ENCODE measurements at places on chromosomes 11 and 22.

DNA sequence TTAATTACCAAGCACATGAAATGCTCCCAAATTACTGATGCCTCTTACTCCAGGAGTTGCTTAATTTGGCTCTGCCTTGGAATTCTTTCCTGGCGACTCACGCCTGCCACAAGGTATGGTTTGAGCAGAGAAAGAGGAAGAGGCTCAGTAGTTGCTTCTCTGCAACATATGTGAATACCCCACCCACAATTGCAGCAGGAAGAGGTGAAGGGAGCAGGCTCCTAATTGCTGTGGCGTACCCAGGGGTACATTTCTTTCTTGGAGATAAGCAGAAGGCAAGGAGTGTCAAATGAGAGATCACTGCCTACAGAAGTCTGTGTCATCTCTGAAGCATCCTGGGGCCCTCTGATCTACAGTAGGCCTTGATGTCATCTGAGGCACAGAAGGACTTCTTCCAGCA is 10.6 kb upstream of the NNMT start:
- DNase-seq = no peak

DNA sequence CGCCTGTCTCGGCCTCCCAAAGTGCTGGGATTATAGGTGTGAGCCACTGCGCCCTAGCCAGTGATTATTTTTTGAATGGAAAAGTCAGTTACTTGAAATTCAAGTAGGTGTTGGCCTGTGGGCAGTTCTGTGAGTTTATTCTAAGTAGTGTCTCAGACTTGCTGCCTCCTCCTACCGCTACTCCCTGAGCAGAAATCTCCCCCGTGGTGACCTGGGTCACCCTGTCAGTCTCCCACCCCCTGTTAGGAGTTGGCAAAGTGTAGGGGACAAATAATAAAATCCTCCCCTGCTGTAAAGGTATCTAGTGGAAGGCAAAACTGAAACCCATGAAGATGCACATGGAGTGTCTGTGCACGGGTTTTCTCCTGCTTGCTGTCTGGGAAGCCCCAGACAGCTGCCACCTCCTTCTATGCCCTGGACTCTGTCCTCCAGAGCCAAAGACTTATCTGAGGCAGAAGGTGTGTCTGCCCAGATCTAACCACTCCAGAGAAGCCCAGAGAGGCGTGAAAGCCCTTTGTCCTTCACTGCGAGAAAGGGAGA is 26.3 kb downstream of the SNAP29 start:
- DNase-seq = no peak

DNA sequence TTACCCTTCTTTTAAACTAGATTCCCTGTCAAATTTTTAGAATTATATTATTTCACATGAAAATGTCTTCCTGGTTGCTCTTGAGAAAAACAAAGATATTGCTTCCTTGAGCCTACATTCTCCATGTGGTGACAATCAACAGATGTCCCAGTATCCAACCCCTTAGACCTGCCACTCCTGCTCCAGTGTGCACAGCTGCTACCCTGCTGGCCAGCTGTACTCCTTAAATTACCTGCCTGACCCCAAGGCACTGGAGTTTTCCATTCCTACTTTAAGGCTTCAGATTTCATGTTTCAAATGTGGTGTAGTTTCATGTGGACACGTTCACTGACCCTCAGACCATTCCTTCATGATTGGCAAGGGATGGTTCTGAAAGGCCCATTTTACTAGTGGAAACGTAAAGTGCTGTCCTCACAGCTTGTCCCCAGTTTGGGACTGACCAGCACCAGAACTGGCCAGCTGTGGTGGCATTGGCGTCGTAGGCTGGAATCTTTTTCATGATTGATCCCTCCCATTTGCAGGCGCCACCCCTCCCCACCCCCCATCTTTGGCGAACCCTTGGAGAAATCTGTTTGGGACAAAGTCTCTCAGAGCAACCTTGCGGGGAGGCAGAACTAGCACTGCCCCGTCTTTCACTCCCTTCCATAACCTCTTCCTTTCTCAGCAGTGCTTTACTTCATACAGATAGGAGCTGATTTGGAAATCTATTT is 123.5 kb downstream of the DBX1 start:
- no peak for DNase-seq

DNA sequence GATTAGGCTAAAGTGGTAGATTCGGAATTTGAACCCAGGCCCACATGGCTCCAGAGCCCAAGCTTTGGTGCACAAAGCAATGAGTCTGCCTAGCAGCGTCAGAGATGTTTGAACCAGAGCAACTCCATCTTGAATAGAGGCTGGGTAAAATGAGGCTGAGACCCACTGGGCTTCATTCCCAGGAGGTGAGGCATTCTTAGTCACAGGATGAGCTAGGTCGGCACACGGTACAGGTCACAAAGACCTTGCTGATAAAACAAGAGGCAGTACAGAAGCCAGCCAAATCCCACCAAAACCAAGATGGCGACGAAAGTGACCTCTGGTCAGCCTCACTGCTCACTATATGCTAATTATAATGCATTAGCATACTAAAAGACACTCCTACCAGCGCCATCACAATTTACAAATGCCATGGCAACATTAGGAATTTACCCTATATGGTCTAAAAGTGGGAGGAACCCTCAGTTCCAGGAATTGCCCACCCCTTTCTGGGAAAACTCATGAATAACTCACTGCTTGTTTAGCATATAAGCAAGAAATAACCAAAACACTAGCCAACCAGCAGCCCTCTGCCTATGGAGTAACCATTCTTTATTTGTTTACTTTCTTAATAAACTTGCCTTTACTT is 40.3 kb upstream of the DAGLA start:
- no peak for DNase-seq

DNA sequence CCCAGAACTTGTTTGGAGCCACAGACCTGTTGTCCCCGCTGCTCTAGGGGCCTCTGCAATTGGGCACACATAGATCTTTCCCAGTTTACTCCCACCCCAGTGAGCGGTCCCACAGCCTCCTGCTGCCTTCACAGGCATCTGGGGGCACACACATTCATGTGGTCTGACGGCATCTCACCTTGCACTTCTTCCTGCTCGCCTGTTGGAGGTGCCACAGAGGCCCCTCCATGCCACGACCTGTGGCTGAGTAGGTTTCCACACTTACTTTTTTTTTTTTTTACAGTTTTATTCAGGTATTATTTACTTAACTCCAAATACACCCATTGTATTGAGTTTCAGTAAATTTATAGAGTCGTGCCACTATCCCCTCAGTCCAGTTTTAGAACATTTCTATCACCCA is 68.9 kb upstream of the SEPTIN5 start:
- peak; percentile 9 for DNase-seq

GRCh38 chr11:83156996-83157593 is at the start of gene PCF11:
Gene PCF11, plus strand, starts transcription at chr11:83157131. Its CDS starts 309 bp downstream, at chr11:83157440.
- peak; percentile 99 for DNase-seq

- no peak for DNase-seq
Measured at GRCh38 chr22:32710896-32711295, 90.6 kb upstream of the TIMP3 start.

DNA sequence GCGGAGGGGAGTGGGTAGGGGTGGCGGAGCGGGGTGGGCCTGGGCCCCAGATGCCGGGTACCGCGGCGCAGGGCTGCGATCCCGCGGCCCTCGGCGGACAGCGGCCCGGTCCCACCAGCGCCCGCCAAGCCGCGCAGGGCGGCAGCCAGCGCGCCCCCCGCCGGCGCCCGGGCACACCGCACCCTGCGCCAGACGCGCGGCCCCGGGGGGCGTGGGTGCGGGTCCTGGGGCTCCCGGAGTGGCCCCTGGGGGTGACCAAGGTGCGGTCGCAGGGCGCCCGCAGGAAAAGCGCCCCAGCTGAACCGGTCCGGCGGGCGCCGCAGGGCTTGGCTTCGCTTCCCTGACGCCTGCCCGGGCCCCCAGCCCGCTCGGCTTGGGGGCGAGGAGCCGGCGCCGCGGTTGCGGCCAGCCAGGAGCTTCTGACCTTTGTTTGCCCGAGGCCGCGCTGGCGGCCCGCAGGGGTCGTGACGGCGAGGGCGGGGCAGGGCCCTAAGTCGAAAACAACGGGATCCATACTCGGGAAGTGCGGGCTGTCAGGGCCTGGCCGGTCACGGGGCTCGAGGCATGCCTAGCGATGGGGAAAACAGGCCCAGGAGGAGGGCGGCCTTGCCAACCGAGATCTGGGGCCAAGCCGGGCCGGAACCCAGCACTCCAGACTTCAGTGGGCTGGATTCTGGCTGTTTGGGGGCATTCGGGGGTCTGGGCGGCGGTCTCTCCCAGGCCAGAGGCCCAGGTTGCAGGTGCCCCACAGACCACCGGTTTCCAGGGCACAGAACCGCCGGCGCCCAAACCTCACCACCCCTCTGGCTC is 581 bp upstream of the AP5B1 start:
- peak; percentile 61 for DNase-seq

DNA sequence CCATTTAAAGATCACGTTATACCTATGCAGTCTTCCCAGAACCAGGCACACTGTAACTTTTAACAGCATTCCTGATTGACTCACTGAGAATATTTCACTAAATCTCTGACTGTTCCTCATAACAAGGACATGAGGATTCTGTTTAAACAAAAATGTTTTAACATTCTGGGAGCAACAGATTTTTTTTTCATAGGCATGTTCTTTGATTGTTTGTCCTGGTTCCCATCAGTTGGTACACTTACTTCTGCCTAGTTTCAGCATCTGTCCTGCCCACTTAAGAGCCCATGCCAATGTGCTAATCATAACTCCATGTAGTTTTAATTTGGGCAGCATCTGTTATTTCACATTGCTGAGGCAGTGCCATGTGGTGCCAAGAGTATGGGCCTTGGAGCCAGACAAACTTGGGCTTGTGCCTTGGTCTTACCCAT is 138.5 kb upstream of the CTSC start:
- DNase-seq = no peak

DNA sequence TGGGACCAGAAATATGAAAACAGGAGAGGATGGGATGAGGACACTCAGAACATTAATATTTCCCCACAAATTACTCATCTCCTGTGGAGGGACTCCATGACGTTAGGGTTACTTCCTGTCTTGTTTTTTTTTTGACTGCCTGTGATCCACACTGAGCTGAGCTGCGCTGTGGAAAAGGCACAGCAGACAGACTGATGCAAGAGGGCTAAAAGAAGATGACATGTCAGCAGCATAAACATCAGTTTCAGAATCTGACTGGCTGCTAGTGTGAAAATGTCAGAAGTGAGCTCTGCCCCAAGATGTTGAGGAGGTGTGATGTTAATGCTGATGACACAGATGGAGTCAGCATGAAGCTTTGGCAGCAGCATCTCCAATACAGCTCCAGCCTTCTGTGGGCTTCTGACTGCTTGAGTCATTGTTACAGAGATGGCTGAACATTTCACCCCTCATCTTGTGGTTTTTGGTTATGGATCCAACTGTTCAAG is 286.8 kb downstream of the BLID start:
- DNase-seq = no peak

- no peak for DNase-seq
Measured at GRCh38 chr11:59207988-59208451, 4.7 kb downstream of the MPEG1 start.

DNA sequence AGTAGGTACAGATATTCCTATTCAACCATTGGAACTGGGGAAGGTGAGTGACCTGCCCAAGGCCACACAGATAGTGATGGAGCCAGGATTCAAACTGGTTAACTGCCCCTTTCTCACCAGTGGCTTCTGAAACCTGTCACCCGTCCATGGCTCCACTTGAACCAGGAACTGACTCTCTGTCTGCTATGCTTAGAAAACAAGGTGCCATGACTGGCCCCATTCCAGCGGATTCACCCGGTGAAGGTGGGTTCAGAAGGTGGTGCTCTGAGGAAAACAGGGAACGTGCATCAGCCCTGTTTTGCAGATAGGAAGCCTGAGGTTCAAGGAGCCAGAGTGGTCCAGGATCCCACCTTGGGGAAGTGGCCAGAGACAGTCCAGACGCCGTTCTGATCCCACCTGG is 2.6 kb upstream of the PATZ1 start:
- DNase-seq = no peak

DNA sequence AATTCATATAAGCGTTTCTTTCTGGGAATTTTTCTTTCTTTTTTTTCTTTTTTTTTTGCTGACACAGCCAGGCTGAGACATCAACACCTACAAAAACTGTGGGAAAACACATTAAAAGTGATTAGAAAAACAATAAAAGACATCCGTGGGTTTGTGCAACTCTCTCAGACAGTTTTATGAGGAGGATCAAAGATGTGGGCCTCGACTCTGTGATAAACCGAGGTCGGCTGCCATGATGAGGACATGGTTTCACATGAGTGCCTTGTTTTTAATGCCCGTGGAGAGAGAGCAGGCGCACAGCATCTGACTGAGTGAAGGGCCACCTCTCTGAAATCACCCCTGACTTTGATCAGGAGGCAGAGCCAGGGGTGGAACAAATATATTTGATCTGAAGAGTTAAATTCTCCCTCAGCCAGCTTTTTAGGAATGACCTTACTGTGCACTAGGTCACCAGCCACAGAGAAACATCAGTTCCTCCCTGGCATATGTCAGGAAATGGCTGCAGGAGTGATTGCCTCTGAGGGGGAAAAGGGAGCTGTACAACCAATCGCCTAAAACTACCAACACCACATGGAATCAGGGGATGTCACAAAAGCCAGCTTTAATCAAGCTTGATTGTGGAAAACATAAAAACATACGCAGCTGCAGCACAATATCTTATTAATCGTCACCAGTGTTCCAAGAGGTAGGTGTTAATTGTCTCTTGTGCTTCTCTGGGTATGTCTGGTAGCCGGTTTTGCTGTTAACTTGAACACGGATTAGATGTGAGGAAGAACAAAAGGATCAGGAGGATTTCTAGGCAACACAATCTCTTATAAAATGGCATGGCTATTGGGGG is 164.7 kb downstream of the MAML2 start:
- DNase-seq = no peak

DNA sequence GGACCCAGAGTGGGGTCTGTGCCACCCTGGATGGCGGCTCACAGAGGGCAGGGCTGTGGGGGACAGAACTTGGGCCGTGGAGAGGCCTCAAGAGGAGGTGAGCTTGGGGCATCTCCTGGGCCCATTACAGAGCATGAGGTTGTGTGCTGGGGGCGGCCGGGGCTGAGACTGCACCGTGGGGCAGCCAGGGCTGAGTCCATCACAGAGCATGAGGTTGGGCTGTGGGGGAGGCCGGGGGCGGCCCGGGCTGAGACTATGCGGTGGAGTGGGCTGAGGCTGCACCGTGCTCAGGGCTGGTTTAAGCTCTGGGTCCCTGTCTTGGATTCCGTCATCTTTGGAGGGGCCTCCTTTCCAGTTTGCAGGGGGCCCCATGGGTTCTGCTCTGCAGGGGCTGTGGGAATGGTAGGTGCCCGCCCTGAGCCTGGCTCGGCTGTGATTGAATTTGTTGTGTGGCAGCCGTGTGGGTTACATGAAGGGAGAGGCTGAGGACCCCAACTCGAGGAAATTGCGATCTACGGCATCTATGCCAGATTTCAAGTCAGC is 38.1 kb upstream of the MUC5AC start:
- no peak for DNase-seq

GRCh38 chr22:50702261-50702671 is 29.6 kb downstream of the SHANK3 start:
- no peak for DNase-seq

DNA sequence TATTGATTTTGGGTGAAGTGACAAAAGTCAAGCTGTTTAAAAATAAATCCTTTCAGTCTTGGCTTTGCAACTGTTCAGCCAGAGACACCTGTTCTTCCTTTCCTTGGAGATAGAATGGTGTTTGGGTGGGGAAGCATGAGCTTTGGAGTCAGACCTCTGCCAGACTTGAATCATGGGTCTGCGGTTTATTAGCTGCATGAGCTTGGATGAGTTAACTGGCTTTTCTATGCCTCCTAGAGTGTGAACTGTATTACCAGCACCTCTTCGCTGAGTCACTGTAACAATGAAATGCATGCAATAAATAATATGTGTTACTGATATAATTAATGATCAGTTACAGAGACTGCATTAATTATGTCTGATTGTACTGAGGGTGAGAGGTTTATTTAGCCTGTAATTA is 13.5 kb upstream of the MYEOV start:
- DNase-seq = no peak

- no peak for DNase-seq
Measured at GRCh38 chr22:26660961-26661578, 3.7 kb downstream of the MIAT start.

Data from right forelimb (tissue), 1 donor.